Central memory CD4-positive, alpha-beta T cell (primary cell): ENCODE measurements at places on chromosomes 11 and 22.

DNA sequence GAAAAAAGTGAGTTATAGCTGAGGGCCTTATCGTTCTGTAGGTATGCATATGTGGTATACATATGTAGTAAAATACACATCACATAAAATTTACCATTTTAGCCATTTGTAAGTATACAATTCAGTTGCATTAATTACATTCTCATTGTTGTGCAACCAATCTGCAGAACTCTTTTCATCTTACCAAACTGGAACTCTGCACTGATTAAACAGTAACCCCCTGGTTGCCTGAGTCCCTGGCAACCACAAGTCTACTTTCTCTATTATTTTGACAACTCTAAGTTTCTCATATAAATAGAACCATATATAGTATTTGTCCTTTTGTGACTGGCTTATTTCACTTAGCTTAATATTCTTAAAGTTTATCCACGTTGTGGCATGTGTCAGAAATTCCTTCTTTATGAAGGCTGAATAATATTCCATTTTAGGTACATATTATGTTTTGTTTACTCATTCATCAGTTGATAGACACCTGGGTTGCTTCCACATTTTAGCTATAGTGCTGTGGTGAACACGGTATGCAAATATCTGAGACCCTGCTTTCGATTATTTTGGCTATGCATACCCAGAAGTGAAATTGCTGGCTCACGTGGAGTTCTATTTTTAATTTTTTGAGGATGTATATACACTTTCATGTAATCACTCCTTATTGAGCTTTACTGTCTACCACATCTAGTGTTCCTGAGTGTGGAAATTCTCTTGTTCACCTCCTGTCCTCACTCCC lies 1.6 kb upstream of the DDX10 start:
- DNase-seq = no peak

- no peak for DNase-seq
These were observed 16.7 kb upstream of the RANBP1 start for GRCh38 chr22:20099099-20099711.

GRCh38 chr22:45817745-45818423 lies 146.2 kb downstream of the ATXN10 start:
- DNase-seq = no peak

DNA sequence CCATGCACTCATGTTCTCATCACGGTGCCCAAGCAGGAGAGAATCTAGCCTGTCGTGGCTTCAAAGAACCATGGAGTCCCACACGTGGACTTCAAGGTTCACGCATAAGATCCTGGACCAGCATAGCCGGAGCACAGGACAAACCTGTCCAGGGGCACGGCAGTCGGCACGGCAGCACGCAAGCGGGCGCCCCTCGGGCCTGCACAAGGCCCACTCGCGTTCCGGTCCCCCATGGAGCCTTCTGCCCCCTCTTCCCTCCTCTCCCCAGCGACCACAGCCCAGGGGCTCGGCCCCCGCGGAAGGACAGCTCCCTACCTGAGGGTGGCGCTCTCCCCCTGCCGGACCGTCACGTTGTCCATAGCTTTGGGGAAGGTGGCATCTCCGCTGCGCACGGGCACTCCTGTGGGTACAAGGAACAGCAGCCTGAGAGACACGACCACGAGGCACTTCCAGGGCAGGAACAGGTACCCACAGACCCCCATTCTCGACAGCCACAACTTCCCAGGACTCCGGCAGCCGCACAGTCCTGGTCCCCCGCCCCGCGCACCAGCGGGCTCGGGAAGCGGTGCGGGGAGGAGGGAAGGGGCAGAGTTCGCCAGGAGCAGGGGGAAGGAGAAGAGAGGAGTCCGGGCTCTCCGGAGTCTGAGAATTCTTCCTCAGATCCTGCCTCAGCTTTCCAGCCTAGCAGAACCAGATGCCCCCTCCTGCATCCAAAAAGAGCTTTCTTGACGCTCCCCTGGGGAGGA lies 589.5 kb downstream of the OPCML start:
- DNase-seq = no peak

DNA sequence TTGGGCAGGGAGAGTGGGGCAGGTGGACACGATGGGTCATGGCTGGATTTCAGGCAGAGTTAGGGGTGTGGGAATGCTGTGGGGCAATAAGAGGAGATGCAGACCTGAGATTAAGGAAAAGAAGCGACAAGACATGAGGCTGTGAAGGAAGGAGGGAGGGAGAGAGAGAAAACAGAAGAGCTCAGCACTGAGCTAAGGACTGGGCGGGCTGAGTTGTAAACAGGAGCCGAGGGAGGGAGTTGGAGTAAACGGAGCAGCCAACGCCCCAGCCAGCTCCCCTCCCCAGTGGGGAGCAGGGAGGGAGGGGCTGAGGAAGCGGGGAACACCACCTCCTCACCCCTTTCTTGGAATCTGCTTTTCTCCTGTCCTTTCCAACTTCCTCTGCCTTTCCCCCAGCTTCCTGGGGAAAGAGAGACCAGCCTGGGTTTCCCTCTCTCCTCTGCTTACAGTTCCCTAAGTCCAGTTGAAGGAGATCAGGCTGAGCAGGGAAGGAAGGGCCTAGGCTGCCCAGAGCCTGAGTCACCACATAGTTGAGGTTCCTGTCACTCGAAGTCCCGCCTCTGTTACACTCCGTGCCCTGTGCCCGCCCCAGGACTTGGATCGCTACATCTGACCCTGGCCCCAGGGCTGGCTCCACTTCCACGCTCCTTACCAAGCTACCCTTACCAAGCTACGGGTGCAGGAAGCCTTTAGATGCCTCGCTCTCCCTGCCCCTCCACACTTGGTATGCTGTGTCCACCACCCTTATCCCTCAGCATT lies 6.7 kb upstream of the AHNAK start:
- DNase-seq = peak; percentile 73
